Iris pigment epithelial cell (primary cell): ENCODE measurements at places on chromosomes 7 and 10.

DNA sequence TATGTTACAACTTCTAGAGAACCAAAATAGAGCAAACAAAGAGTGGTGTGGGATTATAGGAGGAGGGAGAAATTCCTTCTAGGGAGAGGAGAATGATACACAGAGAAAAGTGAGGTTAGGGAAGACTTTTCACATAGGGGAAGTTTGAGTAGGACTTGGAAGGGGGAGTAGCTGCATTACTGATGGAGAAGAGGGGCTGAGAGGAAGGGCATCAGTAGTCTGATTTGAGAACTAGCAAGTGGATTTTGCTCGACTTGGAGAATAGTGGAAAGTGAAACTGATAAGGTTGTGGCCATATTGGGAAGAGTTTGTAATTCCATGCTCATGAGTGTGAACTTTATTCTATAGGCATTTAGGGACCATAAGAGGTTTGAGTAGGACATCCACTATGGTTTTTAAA lies 6.1 kb downstream of the NRF1 start:
- peak; percentile 20 for DNase-seq

DNA sequence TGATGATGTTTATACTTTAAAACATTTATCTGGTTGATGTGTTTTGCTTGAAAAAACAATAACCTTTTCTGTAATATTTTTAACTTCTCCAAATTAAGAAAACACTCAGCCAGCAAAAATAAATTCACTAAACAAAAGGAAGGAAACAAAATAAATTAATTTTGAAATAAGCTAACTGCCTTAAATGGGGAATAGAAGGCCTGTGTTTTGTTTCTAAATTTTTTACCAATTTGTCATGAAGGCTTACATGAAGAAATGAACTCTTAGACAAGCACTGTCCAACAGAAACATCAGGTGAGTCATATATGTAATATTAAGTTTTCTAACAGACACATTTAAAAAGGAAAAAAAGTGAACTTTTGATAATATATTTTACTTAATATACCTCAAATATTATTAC lies 68.5 kb downstream of the LRRN3 start:
- peak; percentile 76 for DNase-seq

GRCh38 chr10:12750526-12751201 lies 250.8 kb downstream of the CCDC3 start:
- no peak for DNase-seq

DNA sequence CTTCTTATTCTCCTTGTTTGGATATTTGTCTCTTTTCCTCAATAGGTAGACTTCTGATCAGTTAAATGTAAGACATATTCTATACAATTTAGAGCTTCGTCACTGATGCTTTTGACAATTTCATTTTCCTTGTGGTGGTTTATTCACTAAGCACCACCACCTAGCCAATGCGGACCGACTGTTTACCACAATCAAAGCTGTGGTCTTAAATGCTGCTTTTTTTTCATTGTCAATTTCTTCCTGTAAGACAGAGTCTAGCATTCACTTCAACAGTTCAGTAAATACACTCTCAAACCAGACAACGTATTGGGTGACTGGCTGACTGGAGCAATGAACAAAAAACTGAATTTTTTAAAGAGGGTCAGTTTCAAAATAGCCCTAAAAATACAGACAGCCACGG lies 239.0 kb downstream of the DNAJB6 start:
- no peak for DNase-seq

- DNase-seq: peak; percentile 56
These were observed 146.6 kb downstream of the SH2D4B start for GRCh38 chr10:80684259-80684658.

DNA sequence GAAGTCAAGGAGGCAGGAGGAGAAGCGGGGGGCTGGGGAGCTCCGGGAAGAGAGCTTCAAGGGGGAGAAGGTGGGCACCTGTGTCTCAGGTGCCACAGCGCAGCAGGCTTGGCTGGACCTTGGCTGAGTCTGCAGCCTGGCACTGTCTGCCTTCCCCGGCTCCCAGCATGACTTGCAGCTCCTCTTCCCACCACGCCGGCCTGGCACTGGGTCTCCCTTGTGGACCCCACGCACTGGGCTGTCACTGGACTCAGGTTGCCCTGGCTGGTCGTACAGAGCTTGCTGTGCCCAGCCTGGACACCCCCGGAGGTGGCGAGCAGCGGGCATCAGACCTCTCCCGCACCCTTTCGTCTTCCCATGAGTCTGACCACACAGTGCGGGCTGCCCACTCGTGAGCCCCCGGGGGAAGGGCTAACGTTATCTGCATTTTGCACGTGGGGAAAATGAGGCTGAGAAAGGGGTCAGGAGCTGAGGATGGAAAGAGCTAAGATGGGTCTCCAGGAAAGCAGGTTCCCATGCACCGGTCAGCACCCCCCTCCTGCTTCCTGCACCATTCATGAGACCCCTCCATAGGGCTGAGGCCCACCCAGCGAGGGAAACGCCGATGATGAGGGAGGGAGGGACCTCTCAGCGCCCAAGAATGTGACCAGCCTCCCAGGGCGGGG lies 40.3 kb upstream of the PSMG3 start:
- DNase-seq: no peak

DNA sequence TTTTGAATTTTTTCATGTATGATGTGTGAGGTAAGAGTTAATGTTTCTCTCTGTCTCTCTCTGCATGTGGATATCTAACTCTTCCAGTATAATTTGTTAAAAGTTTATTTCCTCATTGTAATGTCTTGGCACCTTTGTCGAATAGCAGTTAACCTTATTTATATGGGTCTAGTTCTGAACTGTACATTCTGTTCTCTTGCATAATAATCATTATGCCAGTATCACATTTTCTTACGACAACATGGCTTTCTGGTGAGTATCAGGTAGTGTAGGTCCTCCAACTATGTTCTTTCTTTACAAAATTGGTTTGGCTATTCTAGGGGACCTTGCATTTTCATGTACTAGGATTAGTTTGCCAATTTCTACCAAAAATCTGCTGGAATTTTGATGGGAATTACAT lies 337.0 kb upstream of the FZD8 start:
- DNase-seq: no peak

- no peak for DNase-seq
These were observed 510.4 kb downstream of the SUGCT start for GRCh38 chr7:40645197-40645596.

- no peak for DNase-seq
These were observed 62.5 kb upstream of the RAPGEF5 start for GRCh38 chr7:22419488-22419887.

- DNase-seq: no peak
These were observed 325.1 kb downstream of the PTPRN2 start for GRCh38 chr7:158262284-158263109.

DNA sequence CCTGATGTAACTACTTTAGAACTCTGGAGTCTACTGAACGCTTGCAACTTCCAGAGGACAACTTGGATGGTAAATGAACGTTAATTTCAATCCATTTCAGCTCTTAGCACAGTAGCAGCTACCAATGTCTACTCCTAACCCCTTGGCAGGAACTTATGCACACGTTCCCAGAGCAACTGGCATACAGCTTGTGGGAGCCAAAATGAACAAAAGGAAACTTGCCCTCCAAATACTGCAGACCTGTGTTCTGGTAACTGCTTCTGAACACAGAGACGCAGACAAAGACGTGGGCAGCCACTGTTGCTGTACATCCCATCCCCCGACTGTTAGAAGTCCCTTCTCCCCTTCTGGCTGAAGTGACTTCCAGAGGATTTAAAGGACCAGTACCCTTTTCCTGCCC lies 61.3 kb downstream of the XPNPEP1 start:
- no peak for DNase-seq

DNA sequence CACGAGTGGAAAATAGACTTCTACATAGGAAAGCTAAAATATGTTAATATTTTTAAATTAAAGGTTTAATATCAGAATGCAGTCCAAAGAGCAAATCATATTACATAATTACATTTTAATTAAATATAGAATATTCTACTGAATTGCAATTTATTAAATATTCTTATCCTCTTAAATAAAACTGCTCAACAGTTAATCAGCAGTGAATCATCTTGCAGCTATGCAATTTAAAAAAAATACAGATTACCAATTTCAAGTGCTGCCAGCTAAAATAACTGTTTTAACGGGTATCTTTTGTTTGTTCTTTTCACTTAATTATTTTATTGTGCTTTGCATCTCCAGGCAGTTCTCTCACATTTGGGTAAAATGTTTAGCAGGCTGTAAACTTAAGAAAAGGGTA lies 82.2 kb downstream of the ZNRF2 start:
- peak; percentile 21 for DNase-seq

DNA sequence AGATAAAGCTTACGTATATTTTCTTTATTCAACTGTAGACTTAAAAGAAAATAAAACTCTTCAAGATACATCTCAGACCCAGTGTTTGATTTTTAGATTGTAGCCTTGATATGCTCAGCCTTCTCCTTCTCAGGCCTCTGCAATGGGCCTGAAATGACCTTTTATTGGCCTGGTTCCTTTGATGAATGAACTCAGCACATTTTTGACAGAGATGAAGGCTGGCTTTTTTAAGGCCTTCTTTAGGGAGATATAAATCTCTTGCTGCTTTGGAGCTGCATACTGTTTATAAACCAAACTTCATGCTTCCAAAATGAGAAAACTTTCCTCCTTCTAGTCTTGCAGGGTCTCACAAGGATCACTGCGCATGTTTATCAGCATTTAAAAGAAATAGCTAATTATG lies 1049.8 kb downstream of the LRMDA start:
- DNase-seq: no peak

- peak; percentile 56 for DNase-seq
These were observed 10.3 kb upstream of the HSPB1 start for GRCh38 chr7:76292213-76292573.

GRCh38 chr10:11345224-11346054 lies 266.0 kb downstream of the USP6NL start:
- peak; percentile 3 for DNase-seq

DNA sequence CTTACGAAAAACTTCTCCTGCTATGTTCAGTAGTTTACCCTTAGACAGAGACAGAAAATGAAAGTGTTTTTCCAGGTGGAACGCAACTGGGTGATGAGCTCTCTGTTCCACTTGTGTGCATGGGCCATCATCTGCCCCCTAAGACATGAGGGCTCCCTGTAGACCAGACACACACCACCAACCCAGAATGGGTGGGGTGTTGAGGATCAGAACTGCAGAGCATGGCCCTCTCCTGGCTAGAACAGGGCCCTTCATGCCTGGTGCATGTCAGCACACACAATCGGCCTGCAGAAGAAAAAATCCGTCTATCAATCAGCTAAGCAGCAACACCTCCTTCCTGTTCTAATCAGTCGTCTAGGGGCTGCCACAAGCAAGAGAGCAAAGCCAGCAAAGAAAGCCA lies 186.2 kb upstream of the INHBA start:
- no peak for DNase-seq

DNA sequence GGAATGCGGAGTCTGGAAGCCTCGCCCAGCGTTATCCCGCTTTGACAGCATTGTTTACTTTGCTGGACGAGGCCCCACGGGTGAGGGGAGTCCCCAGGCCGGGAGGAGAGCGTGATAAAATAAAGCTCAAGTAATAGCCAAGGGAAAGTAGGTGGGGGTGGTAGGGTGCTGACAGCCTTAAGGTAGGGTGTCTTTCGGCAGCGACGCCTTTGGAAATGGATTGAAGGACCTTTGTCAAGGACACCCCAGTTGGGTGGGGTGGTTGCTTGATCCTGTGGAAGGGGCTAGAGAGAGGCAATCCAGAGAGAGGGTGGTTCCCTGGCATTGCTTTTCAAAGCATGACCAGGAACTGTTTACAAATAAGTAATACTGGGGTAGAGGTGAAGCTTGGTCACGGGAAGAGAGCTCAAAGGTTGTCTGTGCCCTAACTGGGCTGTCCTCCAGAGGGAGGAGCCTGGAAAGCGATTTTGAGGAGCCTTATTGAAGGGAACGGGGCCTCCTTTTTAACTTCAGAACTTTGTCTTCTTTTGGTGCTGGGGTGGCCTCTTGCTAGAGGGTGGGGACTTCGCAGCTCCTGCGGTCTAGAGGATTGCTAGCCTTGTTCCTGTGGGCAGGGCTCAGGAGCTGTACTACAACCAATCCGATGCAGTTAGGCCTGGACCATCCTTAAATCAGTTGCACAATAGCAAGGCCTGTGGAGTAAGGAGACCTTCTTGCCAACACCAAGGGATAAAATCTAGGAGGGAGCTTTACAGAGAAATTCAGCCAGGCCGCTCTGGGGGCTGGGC lies 1.3 kb downstream of the EIF4EBP2 start:
- peak; percentile 99 for DNase-seq

DNA sequence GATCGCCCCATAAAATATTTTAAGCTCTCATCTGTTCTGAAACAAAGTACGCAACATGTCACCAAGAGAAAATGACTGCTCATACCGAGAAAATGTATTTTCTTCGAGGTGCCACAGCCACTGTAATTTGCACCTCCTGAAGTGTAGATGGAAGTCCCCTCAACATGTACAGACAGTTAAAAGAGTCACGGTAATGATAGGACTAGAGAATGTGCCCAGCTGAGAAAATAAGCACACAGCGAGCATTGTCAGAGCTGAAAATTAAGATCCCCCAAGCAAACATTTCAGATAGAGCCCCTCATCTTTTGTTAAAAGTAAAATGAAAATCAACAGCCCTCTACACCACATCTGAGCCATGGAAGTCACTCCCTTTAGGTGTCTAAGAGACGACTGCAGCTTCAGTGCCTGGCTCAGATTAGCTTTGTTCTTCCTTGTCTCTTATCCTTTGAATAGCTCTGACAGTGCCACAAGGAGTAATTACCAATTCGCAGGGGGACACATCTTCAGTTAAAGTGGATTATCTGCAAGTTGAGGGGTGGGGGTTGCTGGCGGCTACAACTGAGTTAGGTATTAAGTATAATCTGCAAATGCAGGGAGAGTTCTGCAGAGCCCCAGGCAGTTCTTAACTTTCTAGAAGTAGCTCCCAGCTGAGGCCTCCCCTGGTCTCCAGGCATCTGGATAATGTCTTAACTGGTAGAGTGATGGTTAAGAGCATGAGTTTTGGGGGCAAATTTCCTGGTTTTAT lies 222.7 kb upstream of the C7orf33 start:
- no peak for DNase-seq

DNA sequence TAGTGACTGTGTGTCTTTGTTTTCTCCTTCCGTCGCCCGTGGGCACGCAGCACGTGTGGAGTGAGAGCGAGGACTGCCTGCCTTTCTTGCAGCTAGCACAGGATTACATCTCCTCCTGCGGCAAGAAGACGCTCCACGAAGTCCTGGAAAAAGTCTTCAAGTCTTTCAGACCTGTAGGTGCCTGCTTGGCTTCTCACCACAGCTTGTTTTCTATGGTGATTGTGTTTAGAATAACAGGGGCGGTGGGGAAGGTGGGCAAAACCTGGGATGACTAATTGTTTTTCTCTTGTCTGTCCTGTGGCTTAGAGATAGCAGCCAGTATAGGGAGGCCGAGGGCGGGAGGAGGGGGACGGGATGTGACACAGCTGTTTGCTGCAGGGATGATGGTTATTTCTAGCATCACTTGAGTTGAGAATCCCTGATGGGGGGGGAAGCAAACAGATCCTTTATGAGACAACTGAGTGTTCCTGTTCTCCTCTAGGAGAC lies 11.4 kb downstream of the MTURN start:
- DNase-seq: no peak

DNA sequence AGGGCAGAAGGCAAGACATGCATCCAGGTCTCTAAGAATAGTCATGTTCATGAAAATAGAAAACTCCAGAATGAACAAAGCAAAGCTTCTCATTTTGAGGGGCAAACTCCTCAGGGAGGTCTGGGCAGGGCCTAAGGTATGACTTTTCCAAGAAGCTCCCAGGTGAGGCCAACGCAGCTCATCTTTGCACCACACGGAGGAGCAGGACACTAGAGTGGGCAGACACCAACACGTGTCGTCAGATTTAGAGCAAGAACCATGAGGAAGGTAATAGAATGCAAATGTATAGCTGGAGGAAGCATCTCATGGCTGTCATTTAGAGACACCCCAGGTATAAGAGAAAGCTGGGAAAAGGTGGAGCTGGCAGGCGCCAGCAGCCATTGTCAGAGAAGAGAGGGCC lies 95.7 kb downstream of the WDFY4 start:
- no peak for DNase-seq
